ENCODE measurements at places on chromosomes 5 and 9. TPM values are rescaled to one million over a fixed set of nuclear protein-coding genes. Genes with fewer than 3 reads are reported as not detected.

Gene CDC37L1
- 19.2 TPM for total RNA-seq

Gene PCDHGB4
- 27.5 TPM for total RNA-seq

Gene PRELID2
- total RNA-seq: 16.9 TPM

Gene PIK3R1
- 69.5 TPM for total RNA-seq

Gene EIF4E1B
- not detected for total RNA-seq

Gene SAXO1
- total RNA-seq: under 0.01 TPM

Gene C9orf153
- total RNA-seq: 0.18 TPM

Gene ACSL6
- 0.09 TPM for total RNA-seq

Gene LCN15
- total RNA-seq: not detected

Gene F2RL2
- 5.4 TPM for total RNA-seq

Gene GZMA
- not detected for total RNA-seq

Gene SLC25A2
- 0.18 TPM for total RNA-seq

Gene CXCL14
- total RNA-seq: 0.37 TPM
